Activated T-helper 9 cell treated with anti-CD3 and anti-CD28 coated beads, Interleukin-2, amount 50 U/mL, for 16 hours (primary cell): ENCODE measurements at places on chromosomes 7 and 10.

DNA sequence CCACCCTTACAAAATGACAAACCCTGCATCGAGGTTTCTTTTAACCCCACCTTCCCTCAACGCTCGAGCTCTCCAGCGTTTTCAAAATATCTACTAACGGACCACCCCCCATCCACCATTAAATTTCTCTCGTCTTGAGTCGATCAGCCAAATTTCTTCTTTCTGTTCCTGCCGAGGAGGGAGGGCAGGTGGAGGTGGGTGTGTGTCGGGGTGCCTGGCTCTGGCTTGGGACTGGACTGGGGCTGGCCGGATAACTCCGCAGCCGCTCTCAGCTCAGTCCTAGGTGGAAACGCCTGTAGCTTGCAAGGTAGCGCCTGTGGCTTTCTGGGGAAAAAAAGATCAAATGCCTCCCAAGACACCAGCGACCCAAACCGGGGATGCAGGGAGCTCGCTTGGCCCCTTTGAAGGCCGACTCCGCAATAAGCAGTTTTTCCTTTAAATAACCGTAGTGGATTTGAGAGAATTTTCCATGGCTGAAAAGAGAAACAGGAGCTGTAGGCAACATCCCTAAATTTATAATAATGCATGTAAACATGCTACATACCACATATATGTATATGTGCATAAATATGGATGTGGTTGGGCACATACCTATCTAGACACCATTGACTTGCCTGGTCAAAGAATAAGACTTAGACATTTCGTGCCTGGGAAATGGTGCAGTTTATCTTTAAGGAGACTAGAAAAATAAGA, 1.9 kb upstream of the TMEM178B start:
- DNase-seq = no peak

DNA sequence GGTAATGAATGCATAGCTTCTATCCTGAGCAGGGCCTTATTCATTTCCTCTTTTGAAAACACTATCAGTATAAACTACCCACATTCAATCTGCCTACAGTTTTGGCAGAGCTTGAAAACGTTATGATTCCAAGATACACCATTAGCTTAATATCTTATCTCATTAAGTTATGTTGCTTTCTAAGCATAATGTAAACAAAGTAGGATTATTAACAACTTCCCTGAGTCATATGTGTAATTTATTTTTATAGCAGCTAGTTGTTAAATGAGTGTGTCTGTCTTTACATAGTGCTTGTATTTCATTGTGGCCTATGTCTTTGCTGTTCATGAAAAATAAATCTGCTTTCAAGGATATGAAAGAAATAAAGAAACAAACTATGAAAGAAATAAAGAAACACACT, 106.2 kb upstream of the DLX6 start:
- DNase-seq = no peak

DNA sequence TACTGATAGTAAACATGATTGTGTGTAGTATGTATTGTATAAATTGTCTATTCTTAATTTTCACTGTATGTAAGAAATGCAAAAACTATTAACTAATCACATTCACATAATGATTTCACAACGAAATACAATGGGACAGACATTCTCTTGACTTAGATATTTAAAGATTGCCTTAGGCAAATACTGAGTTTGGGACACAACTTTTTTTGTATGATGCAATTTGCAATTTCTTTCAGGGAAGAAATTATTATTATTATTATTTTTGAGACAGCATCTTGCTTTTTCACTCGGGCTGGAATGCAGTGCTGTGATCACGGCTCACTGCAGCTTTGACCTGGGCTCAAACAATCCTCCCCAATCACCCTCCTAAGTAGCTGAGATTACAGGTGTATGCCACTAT, 173.2 kb upstream of the TRIM24 start:
- DNase-seq = no peak

GRCh38 chr10:1477578-1477977, 259.7 kb downstream of the ADARB2 start:
- DNase-seq = no peak

DNA sequence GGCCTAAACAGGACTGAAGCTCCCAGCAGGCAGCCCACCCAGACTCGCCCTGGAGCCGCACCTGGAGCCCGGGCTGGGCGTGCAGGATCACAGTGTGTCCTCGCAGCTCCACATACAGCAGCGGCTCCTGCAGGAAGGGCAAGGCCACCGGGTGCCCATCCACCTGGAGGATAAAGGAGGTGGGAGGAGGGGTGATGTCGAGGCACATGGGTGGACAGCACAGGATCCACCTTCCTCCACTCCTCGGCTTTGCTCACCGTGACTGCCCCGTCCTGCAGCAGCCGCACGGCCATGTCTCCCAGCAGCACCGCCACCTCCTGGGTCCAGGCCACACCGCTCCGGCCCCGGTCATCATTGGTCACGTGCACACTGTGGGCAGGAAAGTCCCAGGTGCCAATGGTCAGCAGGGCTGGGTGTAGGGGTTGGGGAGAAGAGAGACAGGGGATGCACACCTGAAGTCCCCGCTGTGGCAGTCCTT, 16.8 kb downstream of the ATP6V1F start:
- no peak for DNase-seq

DNA sequence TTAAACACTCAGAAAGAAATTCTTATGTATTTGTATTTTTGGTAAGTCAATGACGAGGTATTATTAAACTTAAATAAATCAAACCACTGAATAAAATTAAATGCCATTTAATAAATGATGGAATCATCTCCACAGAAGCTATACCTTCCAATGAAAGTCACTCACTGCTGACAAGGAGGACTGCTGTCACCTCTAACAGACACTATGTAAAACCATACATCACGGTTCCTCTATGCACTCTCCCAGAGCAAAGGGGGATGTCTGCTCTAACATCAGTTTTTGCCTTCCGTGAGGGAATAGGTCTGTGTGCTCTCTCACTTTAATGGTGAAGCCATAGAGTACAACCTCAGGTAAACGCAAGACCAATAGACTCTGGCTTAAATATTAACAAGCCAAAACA, 99.7 kb upstream of the DDC start:
- no peak for DNase-seq

DNA sequence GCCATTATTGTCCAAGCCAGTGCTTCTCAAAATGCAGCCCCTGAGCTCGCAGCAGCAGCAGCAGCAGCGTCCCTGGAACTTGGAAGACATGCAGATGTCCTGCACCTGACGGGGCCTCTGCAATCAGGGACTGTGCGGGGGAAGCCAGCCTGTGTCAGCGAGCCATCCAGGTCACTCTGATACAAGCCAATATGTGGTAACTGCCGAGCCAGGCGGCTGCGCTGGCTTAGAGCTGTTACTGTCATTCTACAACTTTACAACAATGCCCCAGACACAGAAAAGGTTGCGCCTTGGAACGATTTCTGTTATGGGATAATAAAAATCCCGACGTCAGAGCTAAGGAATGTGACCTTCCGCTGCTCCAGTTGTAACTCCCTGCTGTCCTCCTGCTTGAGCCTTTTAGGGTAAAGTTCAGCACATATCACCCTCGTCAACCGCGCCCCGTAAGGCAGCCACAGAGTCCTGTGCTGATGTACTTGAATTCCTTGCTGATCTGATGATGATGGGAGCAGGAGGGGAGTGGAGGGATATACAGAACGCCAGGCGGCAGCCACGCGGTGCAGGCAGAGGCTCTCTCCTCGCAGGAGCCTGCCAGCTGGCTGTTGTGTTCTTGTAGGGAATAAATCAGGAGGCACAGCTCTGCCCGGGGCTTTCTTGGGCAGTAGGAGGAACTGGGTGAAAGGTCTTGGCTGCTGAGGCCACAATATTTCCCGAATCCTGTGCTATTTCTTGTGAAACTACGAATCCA, 20.0 kb upstream of the CRYGN start:
- DNase-seq = no peak

- no peak for DNase-seq
Measured at GRCh38 chr10:76582531-76582930, 1055.1 kb downstream of the KCNMA1 start.

- no peak for DNase-seq
Measured at GRCh38 chr7:916291-916941, 38.1 kb downstream of the ADAP1 start.

- no peak for DNase-seq
Measured at GRCh38 chr10:78231939-78232338, 198.3 kb downstream of the RPS24 start.

GRCh38 chr10:35188954-35189353, 62.3 kb downstream of the CREM start:
- no peak for DNase-seq

GRCh38 chr10:109451879-109452278, 471.4 kb downstream of the XPNPEP1 start:
- DNase-seq = no peak

GRCh38 chr10:122445904-122446303, 8.5 kb upstream of the ARMS2 start:
- no peak for DNase-seq

DNA sequence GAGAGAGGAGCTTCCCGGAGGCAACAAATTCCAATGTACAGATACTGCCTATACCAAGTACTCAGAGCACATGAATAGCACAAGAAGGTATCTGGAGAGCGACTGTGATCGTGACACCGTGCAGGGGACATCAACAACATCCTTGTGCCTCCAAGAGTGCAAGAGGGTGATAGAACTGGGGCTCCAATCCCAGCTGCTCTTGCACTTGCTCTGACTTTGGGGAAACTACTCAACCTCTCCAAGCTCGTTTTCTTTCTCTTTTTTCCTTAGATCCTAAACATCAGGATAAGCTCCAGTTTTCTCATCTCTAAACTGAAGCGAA, 12.1 kb downstream of the RFC2 start:
- DNase-seq = no peak

- no peak for DNase-seq
Measured at GRCh38 chr10:52297747-52298146, 16.3 kb upstream of the DKK1 start.

DNA sequence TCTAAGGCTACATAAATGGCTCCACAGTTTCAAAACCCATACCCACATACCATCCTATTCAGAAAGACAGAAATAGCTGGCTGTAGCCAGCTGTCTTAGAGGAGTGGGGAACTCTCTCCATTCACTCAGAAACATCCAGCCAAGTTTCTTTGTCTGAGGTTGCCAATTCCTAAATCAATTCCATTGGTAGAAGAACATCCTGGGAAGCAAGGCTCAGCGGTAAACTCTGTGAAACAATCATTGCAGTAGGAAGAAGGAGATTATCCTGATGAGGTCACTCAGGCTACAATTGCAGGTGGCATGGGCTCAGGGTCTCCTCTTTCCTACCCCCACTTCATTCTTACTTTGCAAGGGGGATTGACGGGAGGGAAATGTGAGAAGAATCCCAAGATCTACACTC, 154.0 kb downstream of the ETV1 start:
- no peak for DNase-seq

DNA sequence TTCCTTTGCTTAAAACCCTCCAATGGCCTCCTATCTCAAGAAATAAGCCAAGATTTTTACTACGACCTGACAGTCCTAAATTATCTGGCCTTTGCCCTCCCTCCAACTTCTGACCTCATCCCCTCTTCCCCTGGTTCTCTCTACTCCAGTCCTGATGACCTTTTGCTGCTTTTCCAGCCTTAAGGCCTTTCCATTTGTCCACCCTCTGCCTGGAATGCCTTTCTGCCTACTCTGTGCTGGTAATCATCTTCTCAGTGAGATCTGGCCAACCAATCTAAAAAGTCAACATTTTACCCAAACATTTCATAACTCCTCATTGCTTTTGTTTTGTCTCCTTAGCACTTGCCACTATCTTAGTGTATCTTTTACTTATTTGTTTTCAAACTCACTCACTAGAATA, 75.7 kb downstream of the VPS41 start:
- no peak for DNase-seq

DNA sequence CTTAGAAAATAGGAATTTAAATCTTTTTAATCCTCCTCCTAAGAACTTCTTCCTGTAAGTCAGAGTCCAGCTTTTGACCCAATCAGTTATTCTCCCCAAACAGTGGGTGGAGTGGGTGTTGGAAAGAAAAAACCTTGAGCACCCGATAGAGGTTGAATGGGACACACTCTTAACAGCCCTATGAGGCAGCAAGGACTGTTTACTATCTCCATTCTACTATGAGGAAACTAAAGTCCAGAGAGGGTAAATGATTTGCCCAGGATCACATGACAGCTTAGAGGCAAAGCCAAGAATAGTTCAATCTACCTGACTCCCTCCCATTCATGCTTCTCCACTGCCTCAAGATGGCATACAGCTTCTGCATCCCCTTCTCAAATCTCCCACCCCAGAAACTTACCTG, 57.6 kb upstream of the SLC35B4 start:
- no peak for DNase-seq

DNA sequence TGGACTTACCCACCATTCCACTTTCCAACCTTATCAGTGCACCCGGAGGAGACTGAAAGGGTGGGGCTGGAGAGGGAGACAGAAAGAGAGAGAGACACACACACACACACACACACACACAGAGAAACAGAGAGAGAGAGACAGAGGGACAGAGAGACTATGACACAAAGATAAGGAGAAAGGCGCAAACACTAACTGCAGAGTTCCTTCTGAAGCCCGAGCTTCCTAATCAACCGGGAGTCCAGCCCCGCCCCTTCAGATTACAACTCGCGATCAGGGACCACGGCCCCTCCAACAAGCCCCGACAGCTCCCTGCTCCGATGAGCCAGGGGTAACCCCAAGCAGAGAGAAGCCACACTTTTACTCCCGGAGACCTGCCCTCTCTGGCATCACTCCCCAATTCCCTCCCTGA, 499 bp downstream of the GAL3ST4 start:
- DNase-seq = no peak

GRCh38 chr7:107898997-107899594, 8.1 kb downstream of the DLD start:
- no peak for DNase-seq

DNA sequence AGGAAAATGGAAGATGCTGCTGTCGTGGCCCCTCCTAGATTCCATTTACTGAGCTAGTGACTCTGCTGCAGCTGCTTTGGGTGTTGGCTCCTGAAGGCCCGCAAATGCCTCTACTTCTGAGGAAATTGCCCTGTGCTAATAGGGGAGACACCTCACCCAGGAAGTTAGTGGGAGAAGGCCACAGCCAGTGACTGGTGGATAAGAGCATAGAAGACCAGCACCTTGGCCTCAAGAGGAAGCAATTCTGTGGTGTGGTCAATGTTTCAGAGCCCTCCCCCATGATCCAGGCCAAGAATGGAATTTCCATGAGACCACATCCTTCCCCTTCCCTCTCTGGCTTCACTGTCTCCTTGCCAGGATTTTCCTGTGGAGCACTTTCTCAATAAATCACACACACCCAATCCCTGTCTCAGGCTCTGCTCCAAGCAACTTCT, 25.0 kb upstream of the FZD1 start:
- DNase-seq = no peak

- no peak for DNase-seq
Measured at GRCh38 chr10:52653263-52653909, 119.2 kb downstream of the MBL2 start.
